Cardiac muscle cell (in vitro differentiated cells and primary cell): ENCODE measurements at places on chromosomes 2 and 18. TPM values are rescaled to one million over a fixed set of nuclear protein-coding genes. Genes with fewer than 3 reads are reported as not detected.

GRCh38 chr2:190410166-190410565, 2.0 kb downstream of the MFSD6 start:
- DNase-seq, result no peak

DNA sequence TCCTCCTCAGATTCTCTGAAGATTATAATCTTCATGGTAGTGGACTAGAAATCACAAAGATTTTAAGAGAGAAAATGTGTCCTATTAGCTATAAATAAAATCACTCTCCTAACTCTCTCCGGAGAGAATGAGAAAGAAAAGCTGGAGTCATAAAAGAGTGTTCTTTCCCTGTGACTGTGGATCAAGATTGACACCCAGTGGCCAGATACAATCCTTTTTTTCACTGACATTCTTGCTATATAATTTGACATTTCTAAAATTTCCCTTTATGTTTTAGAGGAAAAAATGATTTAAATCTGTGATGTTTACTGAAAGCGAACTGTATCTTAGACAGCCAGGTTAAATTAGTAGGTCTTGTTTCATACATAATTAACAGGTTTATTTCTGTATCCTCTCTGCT, 35.4 kb upstream of the LRP2 start:
- no peak for DNase-seq

DNA sequence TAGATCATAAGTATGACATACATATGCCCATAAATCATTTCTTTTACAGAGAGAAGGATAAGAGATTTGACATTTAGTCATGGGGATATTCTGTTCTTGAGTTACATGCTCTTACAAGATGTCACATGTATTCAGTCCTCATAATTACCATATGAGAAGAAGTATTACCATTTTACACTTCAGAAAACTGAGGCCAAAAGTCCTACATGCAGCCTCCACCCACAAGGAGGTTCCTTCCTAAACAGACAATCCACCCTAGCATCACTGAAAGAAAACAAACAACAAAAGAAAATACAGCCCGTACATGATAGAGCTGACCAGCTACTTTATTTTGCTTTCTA, 335.1 kb downstream of the SETBP1 start:
- no peak for DNase-seq

DNA sequence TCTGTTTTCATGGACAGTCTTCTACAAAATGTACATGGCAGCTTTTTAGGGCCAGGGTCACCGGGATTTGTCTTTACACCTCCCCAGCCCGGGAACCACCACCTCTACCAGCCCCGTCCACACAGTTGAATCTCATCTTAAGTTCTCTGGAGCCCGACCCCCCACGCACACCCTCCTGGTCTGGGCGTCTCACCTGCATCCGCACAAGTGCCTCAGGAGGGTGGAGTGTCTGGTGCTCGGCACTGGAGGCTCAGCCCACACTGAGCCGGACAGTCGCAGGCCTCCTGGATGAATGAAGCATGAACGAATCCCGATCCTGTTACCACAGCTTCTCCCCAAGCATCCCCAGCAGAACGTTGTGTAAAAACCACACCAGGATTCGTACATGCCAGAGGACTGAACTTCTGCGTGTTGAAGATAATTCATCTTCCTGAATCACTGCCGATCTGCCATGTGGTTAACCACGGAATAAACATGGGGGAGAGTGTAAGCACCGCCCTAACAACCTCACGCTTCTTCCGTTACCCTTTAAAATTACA, 162.0 kb downstream of the RTP5 start:
- DNase-seq, result peak; percentile 69

- DNase-seq, result no peak
These were observed 33.9 kb upstream of the ATIC start for GRCh38 chr2:215277944-215278343.

- DNase-seq, result no peak
These were observed 61.6 kb downstream of the ADI1 start for GRCh38 chr2:3457524-3458395.

DNA sequence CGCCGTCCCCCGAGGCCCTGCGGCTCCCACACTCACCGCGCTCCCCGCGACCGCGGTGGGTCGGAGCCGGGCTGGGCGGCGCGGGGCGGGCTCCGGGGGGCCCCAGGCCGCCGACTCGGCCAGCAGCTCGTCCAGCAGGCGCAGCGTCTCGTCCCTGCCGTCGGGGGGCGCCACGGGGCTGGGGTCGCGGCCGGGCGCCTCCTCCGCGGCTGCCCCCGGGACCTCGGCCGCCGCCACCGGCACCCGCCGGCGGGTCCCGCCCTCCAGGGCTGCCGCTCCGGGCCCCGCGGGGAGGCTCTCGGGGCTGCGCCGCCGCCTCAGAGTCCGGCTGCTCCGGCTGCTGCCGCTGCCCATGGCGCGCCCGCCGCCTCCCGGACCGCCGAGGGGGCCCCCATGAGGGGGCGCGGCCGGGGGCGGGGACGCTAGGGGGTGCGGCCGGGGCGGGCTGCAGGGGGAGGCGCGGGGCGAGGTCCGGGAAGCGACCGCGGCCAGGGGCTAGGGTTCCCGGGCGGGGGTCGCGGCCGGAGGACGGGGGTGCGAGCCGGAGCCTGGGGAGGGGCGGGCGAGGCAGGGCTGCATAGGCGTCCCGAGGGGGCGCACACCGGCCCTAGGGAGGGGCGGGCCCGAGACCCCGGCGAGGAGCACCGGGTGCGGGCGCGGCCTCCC, at the start of gene CYS1:
CYS1 (minus strand) TSS at position 542 of the 666 bp plus-strand sequence; CDS start at position 354, 188 bp downstream.
- peak; percentile 15 for DNase-seq

- DNase-seq, result no peak
These were observed 56.2 kb upstream of the LRRTM4 start for GRCh38 chr2:77578354-77578753.

DNA sequence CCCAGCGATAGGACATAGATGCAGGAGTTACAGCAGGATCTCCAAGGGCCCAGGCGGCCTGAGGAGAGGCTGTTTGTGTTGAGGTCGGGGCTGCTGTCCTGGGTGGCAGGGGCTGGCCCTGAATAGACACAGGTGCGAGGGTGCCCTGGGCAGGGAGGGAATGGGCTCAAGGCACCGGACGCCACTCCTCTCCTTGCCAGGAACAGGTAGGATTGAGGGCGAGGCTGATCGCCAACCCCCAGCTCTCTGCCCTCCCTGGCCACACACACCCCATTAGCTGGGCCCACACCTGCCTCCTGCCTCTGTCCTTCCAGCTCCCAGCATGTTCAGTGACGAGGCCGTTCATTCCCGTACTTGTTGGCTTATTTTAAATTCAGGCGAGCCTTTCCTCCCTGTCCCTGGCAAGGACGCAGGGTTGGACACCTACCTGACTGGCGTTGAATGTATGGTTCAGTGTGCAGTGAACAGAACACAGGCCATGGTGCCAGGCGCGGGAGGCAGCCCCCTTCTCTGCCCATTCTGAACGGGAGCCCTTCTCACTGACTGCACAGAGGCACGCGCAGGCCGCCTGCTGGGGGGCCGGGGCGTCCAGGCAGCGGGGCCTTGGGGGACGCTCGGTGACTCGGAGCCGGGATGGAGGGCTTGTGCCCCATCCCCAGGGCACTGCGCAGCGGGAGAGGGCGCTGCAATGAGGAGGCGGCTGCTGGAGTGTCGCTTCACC, 41.3 kb upstream of the SNED1 start:
- DNase-seq, result no peak

GRCh38 chr2:198518935-198519334, 714.5 kb downstream of the PLCL1 start:
- no peak for DNase-seq

DNA sequence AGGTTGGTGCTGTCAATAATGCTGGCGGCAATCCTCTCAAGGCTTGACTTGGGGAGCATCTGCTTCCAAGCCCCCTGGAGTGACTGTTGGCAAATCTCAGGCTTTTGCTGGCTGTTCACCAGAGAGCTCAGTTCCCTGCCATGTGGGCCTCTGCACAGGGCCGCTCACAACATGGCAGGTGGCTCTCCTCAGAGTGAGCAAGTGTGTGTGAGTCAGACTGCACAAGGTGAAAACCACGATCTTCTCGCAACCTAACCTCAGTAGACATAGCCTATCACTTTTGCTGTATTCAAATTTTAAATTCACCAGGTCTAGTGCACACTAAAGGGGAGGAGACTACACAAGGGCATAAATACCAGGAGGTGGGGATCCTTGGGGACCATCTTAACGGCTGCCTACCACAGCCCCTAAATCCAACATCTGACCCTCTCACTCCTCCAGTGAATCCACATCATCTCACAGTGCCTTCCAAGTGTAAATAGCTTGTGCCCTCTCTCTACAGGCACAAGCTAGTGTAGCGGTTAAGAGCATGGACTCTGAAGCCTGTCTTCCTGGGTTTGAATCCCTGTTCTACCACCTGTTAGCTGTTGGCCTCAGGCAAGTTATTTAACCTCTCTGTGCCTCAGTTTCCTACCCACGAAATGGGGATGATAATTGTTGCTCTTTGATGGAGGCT, 187.7 kb upstream of the CXCR4 start:
- no peak for DNase-seq

- no peak for DNase-seq
These were observed 7.2 kb downstream of the PMS1 start for GRCh38 chr2:189791338-189792042.

GRCh38 chr2:37343537-37344434, 644 bp upstream of the QPCT start:
- no peak for DNase-seq

DNA sequence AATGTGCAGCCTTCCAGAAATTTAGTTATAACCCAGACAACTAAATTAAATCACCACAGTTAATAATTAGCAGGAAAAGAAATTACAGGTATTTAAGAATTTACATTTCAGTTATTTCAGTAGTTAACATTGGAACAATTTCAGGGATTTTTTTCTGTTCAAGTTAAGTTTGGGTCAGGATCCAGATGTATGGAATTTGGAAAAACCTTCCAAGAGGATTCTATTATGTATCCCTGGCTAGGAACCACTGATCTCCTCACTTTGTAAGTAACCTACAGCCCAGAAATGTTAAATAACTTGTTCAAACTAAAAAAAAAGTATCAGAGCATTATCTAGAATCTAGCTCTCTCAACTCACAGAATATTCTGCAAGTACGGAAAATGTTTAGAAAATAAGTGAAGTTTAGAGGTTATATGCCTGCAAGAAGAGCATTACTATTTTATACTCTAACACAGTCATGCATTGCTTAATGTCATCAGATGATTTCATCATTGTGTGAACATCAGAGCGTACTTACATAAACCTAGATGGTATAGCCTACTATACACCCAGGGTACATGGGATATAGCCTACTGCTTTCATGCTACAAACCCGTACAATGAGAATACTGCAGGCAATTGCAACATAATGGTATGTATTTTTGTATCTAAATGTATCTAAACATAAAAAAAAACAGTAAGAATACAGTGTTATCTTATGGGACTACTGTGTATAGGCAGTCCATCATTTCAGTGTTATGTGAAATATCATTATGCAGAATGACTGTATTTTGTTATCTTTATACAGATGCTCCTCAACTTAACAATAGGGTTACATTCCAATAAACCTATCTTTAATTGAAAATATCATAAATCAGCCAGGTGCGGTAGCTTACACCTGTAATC, 6.1 kb downstream of the NCKAP1 start:
- peak; percentile 63 for DNase-seq

DNA sequence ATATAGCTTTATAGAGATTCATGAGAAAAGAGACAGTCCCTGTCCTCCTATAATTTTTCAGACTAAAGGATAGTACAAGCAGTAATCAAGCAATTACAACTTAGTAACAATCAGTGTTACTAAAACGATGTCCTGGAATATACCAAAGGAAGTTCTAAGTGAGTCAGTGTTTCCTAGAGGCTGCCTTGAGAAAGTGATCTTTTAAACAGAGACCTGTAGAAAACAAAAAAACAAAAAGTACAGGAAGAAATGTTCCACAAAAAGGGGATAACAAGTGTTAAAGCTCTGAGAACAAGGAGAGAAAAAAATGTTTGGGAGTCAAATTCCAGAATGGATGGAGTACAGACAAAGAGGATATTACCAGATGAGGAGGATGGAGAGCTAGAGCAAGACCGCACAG, 556.4 kb downstream of the ERBB4 start:
- no peak for DNase-seq

ANKRD23 gene
- polyA plus RNA-seq, result 2.5 and 3.3 TPM in 2 replicates

B4GALT6 gene
- 3.6 and 5.0 TPM in 2 replicates for polyA plus RNA-seq

TDRD15 gene
- polyA plus RNA-seq, result not detected in 2 replicates

IL1RL1 gene
- polyA plus RNA-seq, result not detected in 2 replicates

UCN gene
- polyA plus RNA-seq, result 3.2 and 5.8 TPM in 2 replicates

ALLC gene
- polyA plus RNA-seq, result not detected in 2 replicates

ATP6V1C2 gene
- polyA plus RNA-seq, result 1.1 and 1.3 TPM in 2 replicates

PCARE gene
- polyA plus RNA-seq, result 0.34 TPM in 1 of 2 replicates, not detected in the other

ALPP gene
- not detected in 2 replicates for polyA plus RNA-seq

SLC38A11 gene
- not detected in 2 replicates for polyA plus RNA-seq
